ENCODE measurements at places on chromosomes 7 and 10. TPM values are rescaled to one million over a fixed set of nuclear protein-coding genes. Genes with fewer than 3 reads are reported as not detected.

DNA sequence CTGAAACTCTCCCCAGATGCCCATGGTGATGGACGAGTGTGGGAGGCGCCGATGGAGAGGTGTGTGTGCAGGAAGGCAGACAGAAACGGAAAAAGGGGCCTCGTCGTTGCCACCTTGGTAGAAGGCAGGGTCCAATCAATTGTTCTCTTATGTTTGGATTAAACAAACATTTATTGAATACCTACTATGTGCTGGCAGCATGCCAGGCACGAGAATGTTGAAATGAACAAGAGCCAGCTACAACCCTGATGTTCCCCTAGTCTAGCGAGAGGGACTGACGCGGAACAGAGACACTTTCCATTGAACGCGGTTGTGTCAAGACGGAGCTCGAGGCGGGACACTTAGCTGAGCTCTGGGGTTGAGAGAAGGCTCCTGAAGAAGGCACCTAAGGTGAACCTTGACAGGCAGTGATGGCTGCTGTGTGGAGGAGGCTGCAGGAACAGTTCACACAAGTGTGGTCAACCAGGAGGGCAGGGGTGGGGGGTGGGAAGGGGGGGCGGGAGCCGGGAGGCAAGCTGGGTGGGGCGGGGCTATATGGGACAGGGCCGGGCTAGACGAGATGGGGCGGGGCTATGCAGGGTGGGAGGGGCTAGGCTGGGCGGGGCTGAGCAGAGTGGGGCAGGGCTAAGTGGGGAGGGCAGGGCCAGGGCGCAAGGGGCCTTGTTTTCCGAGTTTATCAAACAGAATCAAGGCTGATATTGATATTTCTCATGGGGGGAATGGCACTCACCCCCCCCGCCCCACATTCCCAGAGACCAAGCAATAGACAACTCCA, 181.0 kb downstream of the GATA3 start:
- no peak overlapping the region for H3K4me3 ChIP-seq
- no peaks in the 10 kb centered on the region for H3K27me3 ChIP-seq
- no peak overlapping the region for H3K27ac ChIP-seq
- no peaks in the 10 kb centered on the region for H3K36me3 ChIP-seq
- peaks cover 17% of the 10 kb centered on the region for H3K4me1 ChIP-seq
- DNase-seq = no peak

- DNase-seq = no peak
- H3K27ac ChIP-seq = no peak overlapping the region
- H3K36me3 ChIP-seq = peaks cover 35% of the 10 kb centered on the region
- no peaks in the 10 kb centered on the region for H3K4me1 ChIP-seq
- H3K27me3 ChIP-seq = no peaks in the 10 kb centered on the region
These were observed 98.1 kb downstream of the LRRC4 start for GRCh38 chr7:127933146-127933545.

DNA sequence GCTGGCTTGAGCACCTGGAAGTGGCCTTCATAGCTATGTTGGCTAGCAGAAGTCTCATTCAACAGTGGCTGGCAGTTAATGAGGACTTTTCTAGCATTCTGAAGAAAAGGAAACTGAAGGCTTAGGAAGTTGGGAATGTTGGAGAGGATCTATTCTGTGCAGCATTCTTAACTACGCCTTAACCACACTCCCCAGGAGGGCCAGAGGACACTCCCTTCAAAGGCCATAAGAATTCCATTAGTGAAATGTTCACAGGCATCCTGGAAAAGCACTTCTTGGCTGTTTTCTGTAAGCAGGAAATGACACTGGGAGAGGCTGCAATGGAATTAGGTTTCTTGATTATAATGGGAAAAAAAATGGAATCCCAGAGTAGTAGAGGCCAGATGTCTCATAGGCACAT, 188.9 kb downstream of the ARHGAP12 start:
- peaks cover under 1% of the 10 kb centered on the region for H3K4me1 ChIP-seq
- no peak overlapping the region for H3K27ac ChIP-seq
- DNase-seq = no peak
- H3K27me3 ChIP-seq = no peaks in the 10 kb centered on the region

DNA sequence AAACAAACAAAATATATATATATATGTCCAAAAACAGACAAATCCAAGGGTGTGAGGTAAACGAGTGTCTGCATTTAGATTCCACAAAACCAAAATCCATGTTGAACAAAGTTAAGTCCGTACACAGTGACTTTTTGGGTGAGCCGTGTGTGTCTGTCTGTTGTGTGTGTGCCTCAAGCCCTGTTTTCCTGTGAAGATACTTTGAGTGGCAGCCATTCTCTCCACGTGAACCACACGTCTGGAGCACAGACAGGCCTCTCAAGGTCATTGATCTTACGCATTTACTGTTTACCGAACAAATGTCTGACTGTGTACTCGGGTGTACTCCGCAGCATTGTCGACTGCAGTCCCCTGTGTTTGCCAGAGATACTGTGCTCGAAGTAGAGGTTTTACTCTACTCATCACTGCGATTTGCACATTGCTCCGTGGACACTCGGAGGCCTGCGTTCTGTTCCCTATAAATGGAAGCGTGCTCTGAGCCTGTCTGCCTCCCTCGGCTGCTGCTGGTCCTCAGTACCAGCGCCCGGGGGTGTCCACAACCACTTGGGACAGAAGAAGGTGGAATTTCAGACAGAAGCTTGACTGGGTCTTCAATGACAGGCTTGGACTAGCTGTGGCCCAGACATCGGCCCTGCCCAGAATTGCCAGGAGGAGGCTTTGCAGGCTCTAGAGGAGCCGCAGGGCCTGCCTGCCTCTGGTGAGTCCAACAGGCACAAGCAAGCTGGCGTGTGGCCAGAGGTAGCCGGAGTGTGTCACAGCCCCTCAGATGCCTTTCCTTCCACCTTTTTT, 22.1 kb downstream of the CYP17A1 start:
- no peaks in the 10 kb centered on the region for H3K27me3 ChIP-seq
- H3K4me1 ChIP-seq = no peaks in the 10 kb centered on the region
- H3K4me3 ChIP-seq = no peak overlapping the region
- DNase-seq = no peak
- H3K27ac ChIP-seq = no peak overlapping the region

DNA sequence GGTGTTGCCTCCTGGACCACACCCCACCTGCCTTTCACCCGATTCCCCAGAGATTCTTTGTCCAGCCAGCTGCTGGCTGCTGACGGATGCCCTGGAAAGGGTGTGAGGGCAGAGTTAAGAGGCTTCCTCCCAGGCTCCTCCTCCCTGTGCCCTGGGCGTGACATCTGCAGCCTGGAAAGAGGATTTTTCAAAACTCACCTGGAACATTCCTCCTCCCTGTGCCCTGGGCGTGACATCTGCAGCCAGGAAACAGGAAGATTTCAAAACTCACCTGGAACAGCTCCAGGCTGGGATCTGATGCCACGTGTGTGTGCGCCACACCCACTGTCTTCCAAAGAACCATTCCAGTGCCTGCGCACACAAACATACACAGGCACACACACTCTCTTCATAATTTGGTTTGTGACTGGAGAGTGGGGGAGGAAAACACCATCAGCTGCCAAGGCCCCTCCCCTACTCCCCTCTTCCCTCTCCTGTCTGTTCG, 5.2 kb downstream of the MARVELD1 start:
- H3K27ac ChIP-seq = peak overlapping the region; percentile 52
- no peaks in the 10 kb centered on the region for H3K27me3 ChIP-seq
- peaks cover 7% of the 10 kb centered on the region for H3K36me3 ChIP-seq
- peak; percentile 95 for DNase-seq
- peaks cover 48% of the 10 kb centered on the region for H3K4me1 ChIP-seq
- H3K4me3 ChIP-seq = peak overlapping the region; percentile 42

DNA sequence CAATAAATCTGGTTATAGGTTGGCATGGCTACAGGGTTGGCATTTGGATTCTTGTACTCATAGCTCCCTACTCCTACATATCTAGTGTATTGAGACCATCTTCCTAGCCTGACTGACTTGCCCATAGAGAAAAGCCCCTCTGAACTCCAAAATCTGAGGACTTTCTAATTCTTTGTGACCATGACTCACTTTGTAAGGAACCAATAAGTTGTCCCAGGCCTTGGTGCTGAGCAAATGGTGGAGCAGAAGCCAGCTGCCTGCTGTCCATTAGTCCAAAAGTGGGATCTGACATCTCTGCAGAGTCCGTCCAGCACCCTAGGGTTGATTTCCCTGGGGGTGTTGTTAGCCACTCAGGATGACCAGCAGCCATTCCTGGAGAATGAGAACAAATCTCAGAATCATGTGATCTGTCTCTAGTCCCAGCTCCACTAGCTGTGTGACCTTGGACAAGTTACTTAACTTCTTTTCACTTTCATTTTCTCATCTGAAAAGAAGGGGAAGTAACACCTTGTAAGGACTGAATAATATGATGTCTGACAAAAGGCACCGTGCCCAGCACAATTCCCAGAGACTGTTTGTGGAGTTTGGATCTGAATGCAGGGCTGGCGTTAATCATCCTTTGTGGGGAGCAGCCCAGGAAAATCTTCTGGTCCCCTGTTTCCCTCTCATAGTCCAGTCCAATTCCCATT, 44.1 kb downstream of the MTURN start:
- no peaks in the 10 kb centered on the region for H3K36me3 ChIP-seq
- no peaks in the 10 kb centered on the region for H3K27me3 ChIP-seq
- H3K27ac ChIP-seq = no peak overlapping the region
- DNase-seq = no peak
- no peak overlapping the region for H3K4me3 ChIP-seq

Gene PWWP2B
- total RNA-seq = 41.5 TPM

- H3K4me1 ChIP-seq = peaks cover 32% of the 10 kb centered on the region
- no peaks in the 10 kb centered on the region for H3K27me3 ChIP-seq
- no peaks in the 10 kb centered on the region for H3K36me3 ChIP-seq
These were observed 122.7 kb downstream of the MAD1L1 start for GRCh38 chr7:2109936-2110609.

DNA sequence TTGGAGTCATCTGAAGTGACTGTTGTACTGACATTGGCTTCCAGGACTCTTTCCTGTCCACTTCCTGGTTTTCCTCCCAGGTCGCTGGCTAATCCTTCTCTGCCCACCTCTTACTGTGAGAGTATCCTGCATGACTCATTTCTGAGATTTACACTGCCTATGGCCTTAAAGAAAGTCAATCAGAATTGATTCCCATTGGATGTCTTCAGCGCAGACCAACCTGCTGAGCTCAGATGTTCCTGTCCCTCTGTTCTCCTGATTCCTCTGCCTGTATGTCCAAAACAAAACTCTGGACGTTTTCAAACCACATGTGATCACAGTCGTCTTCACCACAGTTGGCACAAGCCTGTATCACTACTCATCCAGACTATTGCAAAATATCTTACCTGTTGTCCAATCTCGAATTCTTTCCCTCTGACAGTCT, 262.1 kb downstream of the CREB5 start:
- peak; percentile 81 for DNase-seq
- H3K27me3 ChIP-seq = no peaks in the 10 kb centered on the region
- H3K4me1 ChIP-seq = peaks cover 20% of the 10 kb centered on the region
- peak overlapping the region; percentile 18 for H3K4me3 ChIP-seq
- peak overlapping the region; percentile 69 for H3K27ac ChIP-seq

Gene GIMAP8
- not detected for total RNA-seq

GRCh38 chr10:109969760-109970346, 37.9 kb upstream of the ADD3 start:
- no peak for DNase-seq
- no peak overlapping the region for H3K27ac ChIP-seq

DNA sequence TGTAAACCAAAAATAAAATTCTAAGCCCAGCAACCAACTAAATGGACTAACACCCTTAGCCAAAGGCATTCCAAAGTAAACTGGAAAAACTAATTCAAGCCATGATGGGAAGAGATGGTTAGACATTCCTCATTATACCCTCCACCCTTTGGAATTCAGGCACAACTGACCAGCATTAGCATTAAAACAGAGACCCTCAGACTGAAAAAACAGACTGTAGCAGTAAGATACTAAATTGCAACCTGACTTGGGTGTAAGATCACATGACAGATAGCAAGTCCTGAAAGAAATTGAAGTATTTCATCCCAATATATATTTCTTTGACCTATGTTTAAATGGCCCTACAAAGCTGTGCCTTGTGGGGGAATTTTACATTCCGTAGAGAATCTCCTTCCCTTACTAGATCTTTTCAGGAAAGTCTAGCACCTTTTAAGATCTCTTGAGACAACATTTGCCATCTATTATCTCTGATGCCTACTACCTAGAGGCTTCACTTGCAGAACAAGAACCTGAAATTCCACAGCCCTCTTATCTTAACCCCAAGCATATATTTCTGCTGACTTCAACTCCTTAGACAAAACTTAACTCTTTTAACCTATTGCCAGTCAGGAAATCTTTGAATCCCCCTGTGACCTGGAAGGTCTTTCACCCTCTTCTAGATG, 750.2 kb upstream of the IGFBP3 start:
- no peaks in the 10 kb centered on the region for H3K4me1 ChIP-seq
- H3K4me3 ChIP-seq = no peak overlapping the region
- no peak for DNase-seq
- H3K36me3 ChIP-seq = no peaks in the 10 kb centered on the region
- H3K27ac ChIP-seq = no peak overlapping the region

DNA sequence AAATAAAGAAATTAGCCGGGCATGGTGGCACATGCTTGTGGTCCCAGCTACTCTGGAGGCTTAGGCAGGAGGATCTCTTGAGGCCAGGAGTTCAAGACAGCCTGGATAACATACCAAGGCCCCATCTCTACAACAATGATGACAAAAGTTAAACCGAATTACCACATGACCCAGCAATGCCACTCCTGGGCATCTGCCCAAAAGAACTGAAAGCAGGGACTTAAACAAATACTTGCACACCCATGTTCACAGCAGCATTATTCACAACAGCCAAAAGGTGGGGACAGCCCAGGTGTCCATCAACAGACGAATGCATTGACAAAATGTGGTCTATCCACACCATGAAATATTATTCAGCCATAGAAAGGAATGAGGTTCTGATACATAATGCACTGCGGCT, 83.9 kb downstream of the HIP1 start:
- no peaks in the 10 kb centered on the region for H3K4me1 ChIP-seq
- no peak overlapping the region for H3K4me3 ChIP-seq
- H3K36me3 ChIP-seq = no peaks in the 10 kb centered on the region

GRCh38 chr10:92829786-92830377, 18.4 kb upstream of the EXOC6 start:
- DNase-seq = no peak
- H3K27ac ChIP-seq = no peak overlapping the region
- no peaks in the 10 kb centered on the region for H3K27me3 ChIP-seq
- no peak overlapping the region for H3K4me3 ChIP-seq
- H3K36me3 ChIP-seq = no peaks in the 10 kb centered on the region

GRCh38 chr10:62842983-62843382, 26.8 kb upstream of the EGR2 start:
- H3K4me3 ChIP-seq = no peak overlapping the region
- no peaks in the 10 kb centered on the region for H3K4me1 ChIP-seq
- no peak overlapping the region for H3K27ac ChIP-seq
- DNase-seq = no peak

Gene SNX10
- 7.9 TPM for total RNA-seq

DNA sequence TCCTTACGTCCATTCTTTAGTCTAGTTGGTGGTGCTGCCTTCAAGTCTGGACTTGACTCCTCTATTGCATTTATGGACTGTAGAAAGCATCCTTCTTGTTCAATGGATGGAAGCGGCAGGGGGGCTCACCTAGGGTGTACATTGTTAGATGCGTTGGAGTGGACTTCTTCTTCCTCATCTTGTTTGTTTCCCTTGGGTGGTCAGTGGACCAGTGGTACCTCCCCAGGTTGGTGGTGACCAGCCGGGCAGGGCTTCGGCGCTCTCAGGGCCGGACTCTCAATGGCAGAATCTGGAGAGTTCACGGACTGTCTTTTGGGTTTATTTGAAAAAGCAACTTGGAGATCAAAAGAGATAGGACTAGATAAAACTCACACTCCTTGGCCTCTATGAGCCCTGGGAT, 6.2 kb upstream of the BTBD16 start:
- peaks cover 14% of the 10 kb centered on the region for H3K4me1 ChIP-seq
- no peak overlapping the region for H3K4me3 ChIP-seq
- no peak overlapping the region for H3K27ac ChIP-seq
- no peaks in the 10 kb centered on the region for H3K27me3 ChIP-seq

Gene OLAH
- total RNA-seq = not detected

Measured in PC-3 (cell line).